NCI-H187 (cell line): ENCODE measurements at places on chromosomes 12 and 14.

- no peak for DNase-seq
Observed at GRCh38 chr12:82746668-82747067, 60.0 kb downstream of the TMTC2 start.

GRCh38 chr12:72074956-72075355 is 136.3 kb downstream of the TPH2 start:
- no peak for DNase-seq

GRCh38 chr12:25992026-25992782 is 33.7 kb downstream of the RASSF8 start:
- peak; percentile 15 for DNase-seq

DNA sequence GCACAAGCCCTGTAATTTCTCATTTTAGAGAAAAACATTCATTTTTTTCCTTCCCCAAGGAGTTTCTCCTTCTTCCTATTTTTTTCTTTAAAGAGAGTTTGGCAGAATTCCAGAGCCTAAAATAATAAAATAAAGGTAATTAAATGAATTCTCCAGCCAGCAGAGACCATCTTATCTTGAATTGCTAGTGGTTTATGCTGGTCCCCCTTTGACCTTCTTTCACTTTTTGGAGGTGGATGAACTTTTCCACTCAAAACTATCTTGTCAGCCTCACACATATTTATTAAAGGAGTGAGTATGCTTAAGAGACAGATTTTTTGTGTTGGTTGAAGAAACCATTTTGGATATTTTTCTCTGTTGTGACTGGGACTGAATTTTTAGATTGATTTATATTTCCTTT is 47.6 kb downstream of the ADIPOR2 start:
- DNase-seq: no peak

DNA sequence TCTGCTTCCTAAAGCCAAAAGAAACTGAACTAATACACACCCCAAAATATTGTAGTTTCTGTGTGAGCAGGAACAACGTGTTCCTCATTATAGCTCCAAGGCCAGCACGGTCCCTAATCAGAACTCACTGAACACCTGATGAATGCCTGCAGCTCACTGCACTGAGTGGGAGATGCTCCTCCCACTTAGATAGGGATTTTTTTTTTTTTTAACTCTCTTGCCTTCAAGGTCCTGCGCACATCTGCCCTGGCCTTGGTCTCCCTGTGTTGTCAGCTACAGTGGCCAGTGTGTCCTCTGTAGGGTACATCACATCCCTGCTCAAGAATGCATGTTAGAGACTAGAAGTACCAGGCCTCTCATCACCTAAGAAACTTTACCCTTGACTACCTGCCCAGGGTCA is 44.3 kb upstream of the TMPO start:
- DNase-seq: no peak

DNA sequence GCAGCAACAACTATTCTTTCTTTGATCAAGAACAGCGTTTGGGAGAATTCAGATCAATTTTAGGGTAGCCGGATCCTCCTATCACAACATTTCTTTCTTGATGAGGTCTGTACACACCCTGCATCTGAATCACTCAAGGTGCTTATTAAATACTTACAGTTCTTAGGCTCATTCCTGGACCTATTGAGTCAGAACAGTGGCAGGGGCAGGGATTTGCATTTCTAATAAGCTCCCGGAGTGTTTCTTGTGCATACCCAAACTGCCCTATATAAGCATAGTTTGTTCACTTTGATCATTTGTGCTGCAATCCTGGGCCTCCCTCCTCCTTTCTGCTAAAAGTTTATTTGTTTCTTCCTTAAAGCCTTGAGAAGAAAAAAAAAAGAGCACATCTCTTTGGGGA is 80.5 kb upstream of the RPH3A start:
- DNase-seq: no peak

- DNase-seq: peak; percentile 87
Observed at GRCh38 chr12:44459569-44459968, 416.5 kb downstream of the NELL2 start.

- DNase-seq: no peak
Observed at GRCh38 chr14:22622255-22622654, 21.9 kb downstream of the OR6J1 start.

- no peak for DNase-seq
Observed at GRCh38 chr12:3086729-3087323, 9.6 kb downstream of the TSPAN9 start.

DNA sequence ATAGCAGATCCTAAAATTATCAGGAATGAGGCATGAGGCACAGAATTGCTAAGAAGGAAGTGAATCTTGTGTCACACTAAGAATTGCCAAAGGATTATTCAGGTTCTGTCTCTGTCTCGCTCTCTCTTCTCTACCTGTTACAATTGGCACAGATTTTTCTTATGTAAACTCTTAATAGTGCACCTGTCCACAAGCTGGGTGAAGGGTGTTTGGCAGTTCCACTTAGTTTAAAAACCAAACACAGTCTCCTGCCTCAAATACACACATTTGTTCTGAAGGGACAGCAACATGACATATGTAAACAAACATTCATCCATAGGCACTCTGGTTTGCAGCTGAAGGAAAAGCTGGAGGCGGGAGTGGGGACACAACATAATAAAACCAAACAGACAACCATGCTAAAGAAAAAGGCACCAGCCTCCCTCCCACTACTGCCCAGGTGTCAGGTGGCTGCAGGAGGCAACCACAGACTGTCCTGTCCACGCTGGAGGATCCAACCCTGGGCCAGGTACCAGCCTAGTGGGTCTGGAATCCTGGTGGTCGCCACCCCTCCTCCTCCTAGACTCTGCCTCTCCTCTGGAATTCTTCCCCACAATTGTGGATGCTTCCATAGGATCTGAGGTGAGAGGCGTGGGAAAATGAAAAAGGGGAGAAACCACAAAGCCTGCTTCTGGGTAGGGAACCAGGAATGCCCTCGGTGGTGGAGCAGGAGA is 81.2 kb downstream of the TMEM260 start:
- no peak for DNase-seq

DNA sequence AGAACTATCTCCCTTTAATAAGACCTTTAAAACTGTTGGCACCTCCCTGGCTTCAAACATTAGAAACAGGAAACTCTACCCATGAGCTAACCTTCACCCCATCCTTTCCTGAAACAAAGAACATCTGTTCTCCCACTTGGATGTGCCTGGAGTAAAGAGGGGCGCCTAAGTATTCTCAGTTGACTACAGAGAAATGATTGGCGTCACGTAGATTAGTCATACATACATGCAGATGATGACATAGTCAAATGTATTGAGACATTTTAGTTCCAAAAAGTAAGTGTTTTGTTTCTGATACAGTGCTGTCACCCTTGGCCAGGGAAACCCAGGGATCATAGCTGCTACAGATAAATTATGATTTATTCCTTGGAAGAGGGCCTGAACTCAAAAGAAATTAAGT is 260.0 kb upstream of the PLEKHG7 start:
- no peak for DNase-seq

DNA sequence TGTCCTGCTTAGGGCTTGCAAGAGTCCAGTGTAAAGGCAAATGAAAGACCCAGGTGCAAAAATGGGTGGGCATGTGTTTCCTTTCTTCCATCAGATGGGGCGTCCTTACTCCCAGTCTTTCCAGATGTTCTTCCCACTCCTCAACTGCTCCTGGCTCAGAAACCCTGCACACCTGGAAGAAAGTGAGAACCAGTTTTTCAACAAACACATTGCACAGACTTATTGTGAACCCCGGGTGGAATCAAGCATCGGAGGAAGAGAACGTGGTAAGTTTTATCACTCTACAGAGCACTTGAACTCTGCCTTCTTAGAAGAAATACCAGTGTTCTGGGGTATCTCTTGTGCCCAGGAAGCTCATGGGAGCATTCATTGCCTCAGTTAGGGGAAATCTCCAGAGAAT is 93.3 kb downstream of the TMX1 start:
- no peak for DNase-seq

DNA sequence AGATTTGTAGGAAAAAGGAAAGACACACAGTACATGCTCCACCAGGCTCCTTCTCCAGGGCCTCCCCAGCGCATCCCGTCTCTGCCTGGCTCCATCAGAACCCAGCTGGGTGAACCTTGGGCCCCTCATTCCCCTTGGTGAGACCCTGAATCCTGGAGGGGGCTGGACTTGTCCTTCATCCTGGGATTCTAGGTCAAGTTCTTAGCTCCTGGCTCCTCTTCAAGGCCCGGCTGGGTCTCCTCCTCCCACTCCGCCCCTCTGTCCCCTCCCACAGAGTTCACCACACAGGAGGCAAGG is 49.2 kb downstream of the PSMA6 start:
- no peak for DNase-seq

GRCh38 chr12:111256629-111257434 is 112.1 kb downstream of the PHETA1 start:
- no peak for DNase-seq

DNA sequence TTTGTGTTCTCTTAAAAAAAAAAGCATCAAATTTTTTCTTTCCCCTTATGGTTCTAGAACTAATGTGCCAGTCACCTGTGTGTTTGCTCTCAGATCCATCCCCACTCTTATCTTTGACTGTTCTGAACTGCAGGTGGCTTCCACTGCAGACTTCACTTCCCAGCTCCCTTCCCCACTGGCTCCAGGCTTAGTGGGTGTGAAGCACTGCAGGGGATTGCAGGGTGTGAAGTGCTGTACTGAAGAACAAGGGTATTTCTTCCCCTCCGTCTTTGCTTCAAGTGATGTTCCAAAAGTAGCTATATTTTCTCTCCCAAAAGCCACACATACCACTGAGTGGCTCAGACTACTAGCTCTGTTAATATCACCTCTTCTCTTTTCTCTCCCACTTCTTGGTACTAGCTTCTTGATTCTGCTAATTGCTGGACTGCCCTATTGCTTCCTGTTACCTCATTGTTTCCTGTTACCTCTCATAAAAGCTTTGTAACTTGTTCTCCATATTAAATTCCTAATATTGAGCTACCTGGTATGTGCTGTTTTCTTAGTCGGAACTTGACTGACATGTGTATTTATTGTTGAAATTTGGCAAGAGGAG is 115.4 kb upstream of the PRICKLE1 start:
- DNase-seq: no peak

DNA sequence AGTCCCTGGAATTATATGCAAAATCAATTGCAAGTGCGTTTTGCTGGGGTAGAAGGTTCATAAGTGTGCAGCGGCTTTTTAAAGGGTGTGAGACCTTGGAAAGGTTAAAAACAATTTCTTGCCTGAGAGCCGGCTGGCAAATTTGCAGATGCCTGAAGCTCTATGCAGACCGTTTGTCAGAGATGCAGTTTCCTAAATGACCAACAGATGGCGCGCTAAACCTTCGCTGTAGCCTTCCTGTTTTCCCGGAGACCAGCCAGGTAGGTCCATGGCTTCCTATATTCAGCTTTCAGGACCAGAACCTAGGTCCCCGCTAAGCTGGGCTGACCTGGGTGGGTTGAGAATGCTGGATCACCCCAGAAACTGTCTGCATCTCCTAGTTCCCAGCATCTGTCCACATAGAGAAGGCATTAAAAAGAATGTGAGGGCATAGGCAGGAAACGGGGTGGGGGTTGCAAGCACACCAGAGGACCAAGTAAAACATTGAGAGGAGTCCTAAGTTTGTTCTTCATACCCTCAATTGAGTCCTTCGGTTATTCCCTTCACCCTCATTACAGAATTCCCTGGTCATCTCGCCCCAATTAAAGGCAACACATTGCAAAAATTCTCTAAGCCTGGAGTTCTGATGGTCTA is 5.7 kb upstream of the NOS1 start:
- DNase-seq: peak; percentile 87

DNA sequence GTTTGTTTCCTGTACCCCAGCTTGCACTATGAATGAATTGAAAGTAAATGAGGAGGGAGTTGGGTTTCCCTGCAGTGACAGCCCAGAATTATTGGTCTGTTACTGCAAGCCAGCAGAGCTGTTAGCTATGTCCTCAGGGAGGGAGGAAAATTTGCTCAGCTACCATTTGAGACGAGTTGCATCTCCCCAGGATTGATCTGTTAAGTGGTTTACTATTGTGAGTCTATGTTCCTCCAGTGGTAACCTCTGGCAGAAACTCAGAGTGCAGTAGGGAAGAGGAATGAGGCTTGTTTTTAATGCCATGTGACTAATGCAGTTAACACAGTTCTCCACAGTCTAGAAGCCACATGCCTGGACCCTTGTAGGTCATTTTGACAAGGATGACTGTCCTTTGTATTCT is 173.9 kb downstream of the SLC15A4 start:
- DNase-seq: no peak

DNA sequence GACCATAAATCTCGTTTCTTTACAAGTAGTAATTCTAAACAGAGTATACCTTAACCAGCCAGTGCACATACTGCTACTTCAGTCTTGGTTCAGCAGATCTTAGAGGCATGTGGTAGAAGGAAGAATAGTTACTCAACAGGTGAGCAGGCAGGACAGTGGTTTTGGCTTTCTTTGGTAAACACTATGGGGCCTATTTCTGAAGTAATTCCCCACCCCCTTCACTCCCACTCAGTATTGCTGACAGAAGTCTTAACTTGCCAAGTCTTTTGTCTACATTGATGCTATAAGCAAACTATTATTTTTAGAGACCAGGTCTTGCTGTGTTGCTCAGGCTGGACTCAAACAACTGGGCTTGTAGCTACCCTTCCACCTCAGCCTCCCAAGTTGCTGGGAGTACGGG is 68.5 kb downstream of the FBXO34 start:
- DNase-seq: no peak

DNA sequence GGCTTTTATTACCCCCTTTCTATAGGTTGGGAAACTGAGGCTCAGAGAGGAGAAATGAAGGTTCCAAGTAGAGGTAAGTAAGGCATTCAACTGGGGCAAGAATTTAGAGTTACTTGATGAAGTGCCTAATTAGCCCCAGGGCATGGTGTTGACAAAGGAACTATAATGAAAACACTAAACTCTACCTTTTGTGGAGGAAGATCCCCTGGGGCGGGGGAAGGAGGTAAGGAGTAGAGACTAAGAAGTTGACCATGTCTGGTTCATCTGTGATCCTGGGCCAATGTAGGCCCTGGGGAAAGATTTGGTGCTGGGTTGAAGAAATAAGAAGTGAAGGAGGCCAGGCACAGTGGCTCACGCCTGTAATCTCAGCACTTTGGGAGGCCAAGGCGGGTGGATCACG is 16.2 kb upstream of the COX6A1 start:
- DNase-seq: no peak

GRCh38 chr12:117240081-117240755 is 49.9 kb upstream of the FBXO21 start:
- DNase-seq: no peak
